Left colon (tissue), 2 donors: ENCODE measurements at places on chromosomes 1 and 21.

GRCh38 chr1:58033311-58033710, 513.2 kb downstream of the OMA1 start:
- DNase-seq: no peak

- peak; percentile 20 for DNase-seq
These were observed 9.8 kb downstream of the KCNN3 start for GRCh38 chr1:154860156-154860870.

GRCh38 chr1:52145137-52145536, 3.2 kb downstream of the ZFYVE9 start:
- DNase-seq: no peak

DNA sequence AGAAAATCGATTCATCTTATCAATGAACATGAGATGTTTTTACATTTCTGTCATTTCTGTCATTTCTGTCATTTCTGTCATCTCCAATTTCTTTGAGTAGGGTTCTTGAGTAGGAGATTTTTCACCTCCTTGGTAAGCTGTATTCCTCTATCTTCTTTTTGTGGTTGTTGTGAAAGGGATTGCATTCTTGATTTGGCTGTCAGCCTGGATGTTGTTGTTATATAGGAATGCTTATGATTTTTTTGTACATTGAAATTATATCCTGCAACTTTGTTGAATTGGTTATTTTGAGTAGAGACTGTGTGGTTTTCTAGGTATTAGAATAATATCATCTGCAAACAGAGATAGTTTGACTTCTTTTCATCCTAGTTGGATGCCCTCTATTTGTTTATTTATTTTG, 1233.7 kb downstream of the PLA2G4A start:
- DNase-seq: no peak

DNA sequence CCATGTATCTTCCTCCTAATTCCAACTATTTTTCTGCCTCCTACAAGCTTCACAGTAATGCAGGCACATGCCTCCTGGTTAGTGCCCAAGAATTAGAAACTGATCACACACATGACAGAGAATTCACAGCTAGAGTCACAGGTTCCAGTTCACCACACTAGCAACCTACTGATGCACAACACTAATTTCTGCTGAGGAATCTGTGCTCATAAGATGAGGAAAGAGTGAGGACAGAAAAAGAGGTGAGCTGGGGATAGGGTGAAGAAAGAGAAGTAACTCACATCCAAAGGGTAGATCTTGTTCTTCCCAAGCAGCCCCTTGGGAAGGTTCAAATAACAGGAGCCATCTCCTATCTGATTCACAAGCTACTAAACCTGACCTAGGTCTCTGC, 61.3 kb downstream of the PUM1 start:
- no peak for DNase-seq

DNA sequence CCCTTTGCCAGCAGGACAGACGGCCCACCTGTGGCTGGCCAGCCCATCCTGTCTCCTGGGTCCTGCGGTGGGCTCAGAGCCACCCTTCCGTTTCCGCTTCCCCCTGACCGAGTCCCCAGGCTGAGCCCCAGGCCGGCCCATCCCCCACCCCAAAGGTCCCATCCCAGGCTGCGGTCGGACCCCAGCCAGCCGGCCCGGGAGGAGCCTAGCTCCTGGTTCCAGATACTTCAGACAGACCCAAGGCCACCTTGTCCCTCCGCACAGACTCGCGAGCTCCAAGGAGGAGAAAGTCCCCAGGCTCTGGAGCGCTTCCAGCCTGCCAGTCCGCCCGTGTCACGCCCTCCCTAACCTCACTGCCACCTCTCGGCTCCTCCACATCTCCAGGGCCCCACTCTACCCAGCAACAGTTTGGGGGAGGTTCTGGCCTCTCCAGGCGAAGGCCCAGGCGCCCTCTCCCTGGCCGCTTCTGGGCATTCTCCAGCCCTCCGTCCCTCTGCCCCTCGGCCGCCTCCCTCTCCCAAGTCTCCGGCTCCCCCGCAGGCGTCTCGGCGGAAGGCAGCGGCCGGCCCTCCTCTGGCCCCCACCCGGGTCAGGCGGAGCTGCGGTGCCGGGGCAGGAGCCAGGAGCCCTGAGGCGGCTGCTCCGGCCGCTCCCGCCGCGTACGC, 835 bp downstream of the LRRN2 start:
- DNase-seq: no peak

GRCh38 chr1:9389968-9390367, 97.3 kb downstream of the SPSB1 start:
- DNase-seq: no peak

DNA sequence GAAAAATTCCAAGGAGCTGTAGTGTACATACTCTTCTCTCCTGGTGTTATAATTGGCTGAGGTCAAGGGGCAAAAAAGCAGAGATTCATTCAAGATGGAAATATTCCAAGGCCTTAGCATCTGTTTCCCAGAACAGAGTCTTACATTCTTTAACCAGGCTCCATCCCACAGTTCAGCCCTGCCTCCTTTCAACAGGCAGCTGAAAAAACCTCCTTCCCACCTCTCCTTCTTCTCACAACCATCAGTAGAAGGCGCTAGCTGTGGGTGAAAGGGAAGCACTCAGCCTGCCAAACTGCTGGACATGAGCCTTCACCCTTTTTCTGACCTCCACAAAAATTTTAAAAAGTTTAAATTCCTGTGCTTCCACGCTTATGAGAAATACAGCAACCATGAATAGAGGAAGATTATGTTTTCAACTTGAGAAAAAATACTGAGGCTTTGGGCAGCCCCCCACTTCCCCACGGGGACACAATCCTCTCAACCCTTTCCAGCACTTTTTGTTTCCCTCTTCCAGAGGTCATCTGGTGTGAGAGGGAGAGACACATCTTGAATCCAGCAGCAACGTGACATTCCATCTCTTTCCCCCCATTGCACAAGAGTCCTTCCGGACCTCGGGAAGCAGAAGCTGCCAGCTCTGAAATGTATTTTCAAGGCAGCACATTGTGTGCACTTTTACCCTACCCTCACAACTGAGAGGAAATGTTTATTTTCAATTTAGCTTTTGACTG, 43.2 kb upstream of the FMO2 start:
- DNase-seq: peak; percentile 38

- DNase-seq: no peak
These were observed 267.8 kb downstream of the FOXD2 start for GRCh38 chr1:47705517-47706130.

DNA sequence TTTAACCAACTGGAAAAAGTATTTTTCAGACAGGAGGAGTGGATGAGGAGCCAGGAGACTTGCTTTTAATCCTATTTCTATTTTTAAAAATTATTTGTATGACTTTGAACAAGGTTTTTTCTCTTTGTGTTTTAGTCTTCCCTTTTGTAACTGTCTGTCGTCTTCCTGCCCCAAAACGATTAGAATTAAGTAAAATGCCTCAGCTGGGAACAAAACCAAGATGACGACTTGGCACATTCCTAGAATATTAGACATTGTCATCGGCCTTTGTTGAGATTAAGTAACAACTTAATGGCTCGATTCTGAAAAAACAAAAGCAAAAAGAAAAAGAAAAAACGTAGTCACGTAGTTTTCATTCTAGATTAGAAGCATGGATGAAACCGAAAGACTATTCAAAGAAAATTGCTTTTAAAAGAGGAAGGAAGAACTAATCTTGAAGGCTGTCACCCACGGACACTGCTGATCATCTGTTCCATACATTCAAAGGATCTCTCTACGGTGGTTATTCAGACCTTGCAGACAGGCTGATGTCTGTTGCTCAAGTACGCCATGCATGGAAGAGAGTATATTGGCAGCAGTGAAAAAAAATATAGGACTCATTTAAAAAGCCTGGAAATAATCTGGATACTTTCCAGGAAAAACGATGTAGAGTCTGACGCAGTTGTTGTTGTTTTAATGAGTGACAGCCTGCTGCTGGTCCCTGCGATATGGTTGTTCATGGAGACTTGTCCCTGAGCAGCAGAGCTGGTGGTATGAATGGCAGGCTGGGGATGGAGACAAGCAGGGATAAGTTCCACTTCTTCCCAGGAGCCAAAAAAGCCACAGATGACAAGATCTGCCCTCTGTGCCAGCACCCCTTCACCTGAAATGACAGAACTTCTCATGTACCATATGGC, 16.8 kb downstream of the GNG4 start:
- DNase-seq: no peak

- DNase-seq: no peak
These were observed 29.1 kb downstream of the GPR88 start for GRCh38 chr1:100567062-100567461.

- no peak for DNase-seq
These were observed 35.4 kb downstream of the AK2 start for GRCh38 chr1:33001282-33001681.

DNA sequence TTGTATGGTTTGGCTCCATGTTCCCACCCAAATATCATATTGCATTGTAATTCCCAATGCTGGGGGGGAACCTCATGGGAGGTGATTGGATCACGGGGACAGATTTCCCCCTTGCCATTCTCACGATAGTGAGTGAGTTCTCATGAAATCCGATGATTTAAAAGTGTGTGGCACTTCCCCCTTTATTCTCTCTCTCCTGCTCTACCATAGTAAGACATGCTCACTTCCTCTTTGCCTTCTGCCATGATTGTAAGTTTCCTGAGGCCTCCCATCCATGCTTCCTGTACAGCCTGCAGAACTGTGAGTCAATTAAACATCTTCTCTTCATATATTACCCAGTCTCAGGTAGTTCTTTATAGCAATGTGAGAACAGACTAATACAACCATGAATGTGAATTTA, 211.6 kb upstream of the NR5A2 start:
- DNase-seq: no peak

GRCh38 chr21:34110594-34111202, 37.3 kb downstream of the MRPS6 start:
- no peak for DNase-seq

DNA sequence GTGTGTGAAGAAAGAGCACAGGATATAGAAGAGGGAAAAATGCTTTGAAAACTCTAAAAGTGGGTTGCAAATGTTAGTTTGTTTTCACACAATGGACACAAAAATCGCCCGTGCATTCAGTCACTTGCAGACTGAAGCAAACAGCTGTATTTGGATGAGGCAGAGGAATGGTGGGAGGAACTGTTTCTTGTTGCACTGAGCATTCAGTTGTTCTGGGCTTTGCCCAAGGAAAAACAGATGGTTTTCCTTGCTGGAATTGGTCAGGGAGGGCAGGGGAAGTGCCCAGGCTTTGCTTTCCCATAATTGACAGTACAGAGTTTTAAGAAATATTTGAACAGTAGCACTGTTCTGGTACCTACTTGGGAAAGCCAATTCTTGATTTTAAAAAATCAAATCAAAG, 19.5 kb upstream of the WARS2 start:
- DNase-seq: no peak

DNA sequence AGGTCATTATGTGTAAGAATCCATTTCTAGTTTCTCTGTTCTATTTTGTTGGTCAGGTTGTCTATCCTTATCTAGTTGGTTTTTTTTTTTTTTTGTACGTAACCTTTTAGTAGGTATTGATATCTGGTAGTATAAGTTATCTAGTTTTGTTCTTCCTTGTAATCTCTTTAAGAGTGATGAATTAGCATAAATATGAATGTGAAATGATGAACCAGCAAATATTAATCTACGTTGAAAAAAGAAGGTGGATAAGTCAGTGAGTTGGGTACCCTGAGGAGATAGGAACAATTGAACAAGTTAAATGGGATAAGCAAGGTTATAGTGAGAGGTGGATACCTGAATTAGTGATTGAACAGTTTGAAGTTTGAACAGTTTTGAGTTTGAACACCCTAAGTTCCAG, 33.9 kb downstream of the TTC3 start:
- DNase-seq: no peak

- no peak for DNase-seq
These were observed 54.2 kb upstream of the TNR start for GRCh38 chr1:175797576-175797975.

- DNase-seq: peak; percentile 77
These were observed 14.9 kb upstream of the PAQR7 start for GRCh38 chr1:25890239-25891034.

- DNase-seq: no peak
These were observed 46.2 kb upstream of the PRRX1 start for GRCh38 chr1:170617591-170618330.

- DNase-seq: no peak
These were observed 30.3 kb upstream of the PODN start for GRCh38 chr1:53031732-53032131.

GRCh38 chr1:100050139-100050538, 80.3 kb downstream of the SLC35A3 start:
- no peak for DNase-seq

GRCh38 chr1:225479341-225479740, 51.5 kb upstream of the LBR start:
- no peak for DNase-seq

DNA sequence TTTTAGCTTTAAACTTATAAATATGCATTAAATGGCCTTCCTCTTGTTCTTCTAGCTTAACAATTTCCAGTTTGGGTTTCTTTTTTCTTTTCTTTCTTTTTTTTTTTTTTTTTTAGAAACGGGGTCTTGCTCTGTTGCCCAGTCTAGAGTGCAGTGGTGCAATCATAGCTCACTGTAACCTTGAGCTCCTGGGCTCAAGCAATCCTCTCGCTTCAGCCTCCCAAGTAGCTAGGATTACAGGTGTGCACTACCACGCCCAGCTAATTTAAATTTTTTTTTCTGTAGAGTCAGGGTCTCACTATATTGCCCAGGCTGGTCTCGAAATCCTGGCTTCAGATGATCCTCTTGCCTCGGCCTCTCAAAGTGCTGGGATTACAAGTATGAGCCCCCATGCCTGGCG, 37.9 kb upstream of the RUNX3 start:
- DNase-seq: no peak

DNA sequence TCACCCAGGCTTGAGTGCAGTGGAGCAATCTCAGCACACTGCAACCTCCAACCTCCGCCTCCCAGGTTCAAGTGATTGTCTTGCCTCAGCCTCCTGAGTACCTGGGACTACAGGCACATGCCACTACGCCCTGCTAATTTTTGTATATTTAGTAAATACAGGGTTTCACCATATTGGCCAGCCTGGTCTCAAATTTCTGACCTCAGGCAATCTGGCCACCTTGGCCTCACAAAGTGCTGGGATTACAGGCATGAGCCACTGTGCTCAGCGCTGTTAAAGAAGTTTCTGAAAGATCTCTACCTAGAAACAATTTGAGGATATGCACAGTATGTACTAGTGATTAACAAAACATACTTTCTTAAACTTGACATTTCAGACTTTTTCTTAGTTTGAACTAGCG, 182.6 kb upstream of the ESRRG start:
- DNase-seq: no peak

GRCh38 chr1:22275626-22276395, 132.9 kb upstream of the WNT4 start:
- DNase-seq: peak; percentile 41

DNA sequence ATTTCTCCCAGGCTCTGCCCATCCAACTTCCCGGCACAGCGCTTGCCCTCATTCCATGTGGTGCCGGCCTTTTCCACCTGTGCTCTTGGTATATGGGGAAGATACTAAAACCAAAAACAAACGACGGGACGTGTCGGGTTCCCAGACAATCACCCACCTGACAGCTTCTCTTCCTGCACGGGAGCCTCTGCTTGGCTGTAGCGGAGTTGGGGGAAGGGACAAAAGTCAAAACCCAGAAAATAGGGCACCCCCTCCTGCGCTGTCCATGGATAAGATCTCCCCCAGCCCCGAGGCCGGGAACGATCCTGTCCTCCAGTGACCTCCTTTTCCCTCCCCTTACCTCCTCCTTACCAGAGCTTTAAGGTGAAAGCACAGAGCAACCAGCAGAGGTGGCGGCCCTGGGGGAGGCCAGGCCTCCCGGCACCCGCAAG, 640 bp downstream of the JTB start:
- peak; percentile 24 for DNase-seq

GRCh38 chr1:187817782-187818181, 989.0 kb downstream of the PLA2G4A start:
- no peak for DNase-seq

GRCh38 chr1:64759968-64760367, 15.1 kb downstream of the RAVER2 start:
- DNase-seq: no peak
